ENCODE measurements at places on chromosomes 3 and 15. TPM values are rescaled to one million over a fixed set of nuclear protein-coding genes. Genes with fewer than 3 reads are reported as not detected.

DNA sequence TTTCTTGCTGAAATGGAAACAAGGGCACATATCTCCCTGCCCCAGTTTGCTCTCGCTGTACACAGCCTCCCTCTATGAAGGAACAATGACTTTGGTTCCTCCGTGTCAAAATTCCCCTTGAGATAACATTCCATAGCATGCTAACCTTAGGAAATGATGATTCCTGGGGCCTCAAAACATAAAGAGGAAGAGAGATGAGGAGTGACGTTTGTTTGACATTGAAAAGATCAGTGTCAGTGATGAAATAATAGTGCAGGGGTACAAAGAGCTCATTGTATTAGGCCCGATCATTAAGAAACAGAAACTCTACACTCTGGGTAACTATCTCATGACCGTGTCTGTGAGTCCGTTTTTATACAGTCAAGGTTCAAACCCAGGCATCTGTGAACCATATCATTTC lies 55.2 kb downstream of the ARNT2 start:
- no peak for DNase-seq
- no peaks in the 10 kb centered on the region for H3K36me3 ChIP-seq
- H3K27me3 ChIP-seq, result no peaks in the 10 kb centered on the region
- peaks cover 22% of the 10 kb centered on the region for H3K4me1 ChIP-seq
- no peak overlapping the region for H3K4me3 ChIP-seq

The SMCO1 gene
- not detected for total RNA-seq

DNA sequence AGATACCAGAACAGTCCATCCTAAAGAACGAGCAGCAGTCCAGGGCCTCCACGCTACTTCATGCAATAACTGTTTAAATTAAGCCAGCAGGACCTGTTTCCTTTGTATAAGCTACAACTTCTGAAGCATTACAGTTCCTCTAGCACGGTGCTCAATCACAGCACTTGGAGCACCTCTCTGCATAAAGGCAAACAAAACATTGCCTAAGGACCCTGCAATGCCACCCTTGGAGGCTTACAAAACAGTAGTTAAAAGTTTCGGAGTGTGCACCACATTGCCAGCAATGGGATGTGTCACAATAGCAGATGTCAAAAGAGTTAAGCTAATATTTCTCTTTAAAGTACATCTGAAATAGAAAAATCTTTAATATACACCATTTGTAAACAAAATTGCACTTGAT lies 2.6 kb upstream of the VPS39 start:
- 0 out of 2 replicates have a peak, but pooled peaks cover 4% of the 10 kb centered on the region for H3K36me3 ChIP-seq
- DNase-seq, result no peak
- no peaks in the 10 kb centered on the region for H3K27me3 ChIP-seq
- H3K4me3 ChIP-seq, result no peak overlapping the region
- H3K27ac ChIP-seq, result no peak overlapping the region
- H3K4me1 ChIP-seq, result peaks cover 9% of the 10 kb centered on the region

DNA sequence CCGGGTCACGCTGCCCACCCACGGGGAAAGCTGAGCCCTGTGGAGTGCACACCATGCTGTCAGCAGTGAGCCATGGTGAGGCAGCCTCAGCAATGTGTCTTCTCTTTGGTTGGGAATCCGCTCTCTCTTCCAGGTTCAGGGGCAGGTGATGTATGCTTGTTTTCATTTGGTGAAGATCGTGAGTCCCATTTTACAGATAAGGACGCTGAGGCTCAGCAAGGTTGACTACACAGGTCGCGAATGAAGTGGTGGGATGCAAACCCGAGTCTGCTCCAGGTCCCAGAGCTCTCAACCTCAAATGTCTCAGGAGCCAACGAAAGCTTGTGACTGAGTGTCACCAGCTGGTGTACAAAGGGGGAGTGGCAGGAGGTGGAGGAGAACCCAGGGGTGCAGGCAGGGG lies 74.3 kb downstream of the RPN1 start:
- H3K27me3 ChIP-seq, result no peaks in the 10 kb centered on the region
- no peaks in the 10 kb centered on the region for H3K36me3 ChIP-seq
- H3K27ac ChIP-seq, result no peak overlapping the region
- no peaks in the 10 kb centered on the region for H3K4me1 ChIP-seq
- DNase-seq, result no peak

DNA sequence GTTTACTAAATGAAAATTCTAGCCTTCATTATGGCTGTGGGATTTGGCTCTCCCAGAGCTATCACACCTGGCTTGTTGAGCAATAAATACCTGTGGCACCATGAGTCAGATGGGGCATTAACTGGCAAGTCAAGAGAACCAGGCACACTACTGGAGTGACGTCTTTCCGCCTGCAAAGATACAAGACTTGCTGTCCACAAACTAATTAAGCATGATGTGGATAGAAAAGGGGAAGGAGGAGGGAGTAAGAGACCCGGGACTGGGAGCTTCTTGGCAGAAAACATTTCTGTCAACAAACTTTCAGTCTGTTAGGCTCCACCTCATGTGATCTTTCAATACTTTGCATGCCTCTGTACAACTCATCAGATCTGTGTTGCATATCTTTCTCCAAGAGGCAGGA lies 56.5 kb downstream of the CLDN1 start:
- DNase-seq, result peak; percentile 79
- H3K27ac ChIP-seq, result peak overlapping the region; percentile 62
- no peak overlapping the region for H3K4me3 ChIP-seq
- H3K4me1 ChIP-seq, result peaks cover 22% of the 10 kb centered on the region

- no peak for DNase-seq
- no peaks in the 10 kb centered on the region for H3K36me3 ChIP-seq
- H3K27ac ChIP-seq, result no peak overlapping the region
- no peaks in the 10 kb centered on the region for H3K27me3 ChIP-seq
Observed at GRCh38 chr3:97066531-97066930, 252.1 kb downstream of the EPHA6 start.

DNA sequence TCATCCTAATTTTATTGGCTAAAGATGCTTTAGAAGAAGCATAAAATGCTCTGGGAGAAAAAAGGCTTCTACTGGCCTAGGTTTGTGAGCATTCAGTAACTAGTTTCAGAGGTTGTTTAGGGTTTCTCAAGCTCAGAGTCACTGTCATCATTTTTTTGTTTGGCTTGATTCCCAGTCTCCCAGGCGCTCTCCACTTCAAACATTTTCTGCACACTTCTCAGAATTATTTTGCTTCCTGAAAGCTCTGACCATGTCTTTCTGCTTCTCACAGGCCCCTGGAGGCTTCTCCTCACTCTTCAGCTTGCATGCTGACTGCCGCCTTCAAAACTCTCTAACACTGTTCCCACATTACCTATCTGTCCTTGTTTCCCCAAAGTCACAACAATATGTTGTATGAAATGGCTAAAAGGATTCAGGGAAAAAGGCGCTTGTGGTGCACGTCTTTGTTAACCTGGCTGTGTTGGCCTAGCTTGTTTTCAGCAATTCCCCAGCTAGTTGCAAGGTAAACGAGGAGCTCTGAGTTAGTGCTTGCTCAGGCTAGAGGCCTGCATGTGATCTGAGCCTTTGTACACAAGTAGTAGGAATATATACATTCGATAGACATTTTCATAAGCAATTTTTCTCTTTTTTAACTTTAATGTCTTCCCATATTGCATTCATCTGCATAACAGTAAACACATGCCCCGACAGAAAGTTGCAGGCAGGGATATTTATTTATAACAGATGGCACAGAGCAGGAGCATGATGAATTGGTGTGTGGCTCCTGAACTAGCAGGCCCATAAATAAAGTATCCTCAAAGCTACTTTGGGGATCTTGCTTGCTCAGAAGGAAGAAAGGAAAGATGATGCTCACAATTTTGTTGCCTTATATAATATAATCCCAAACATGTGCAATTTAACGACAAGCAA lies 129.2 kb upstream of the DPH6 start:
- H3K4me1 ChIP-seq, result no peaks in the 10 kb centered on the region
- H3K36me3 ChIP-seq, result no peaks in the 10 kb centered on the region
- no peak overlapping the region for H3K27ac ChIP-seq
- no peak overlapping the region for H3K4me3 ChIP-seq
- no peak for DNase-seq

DNA sequence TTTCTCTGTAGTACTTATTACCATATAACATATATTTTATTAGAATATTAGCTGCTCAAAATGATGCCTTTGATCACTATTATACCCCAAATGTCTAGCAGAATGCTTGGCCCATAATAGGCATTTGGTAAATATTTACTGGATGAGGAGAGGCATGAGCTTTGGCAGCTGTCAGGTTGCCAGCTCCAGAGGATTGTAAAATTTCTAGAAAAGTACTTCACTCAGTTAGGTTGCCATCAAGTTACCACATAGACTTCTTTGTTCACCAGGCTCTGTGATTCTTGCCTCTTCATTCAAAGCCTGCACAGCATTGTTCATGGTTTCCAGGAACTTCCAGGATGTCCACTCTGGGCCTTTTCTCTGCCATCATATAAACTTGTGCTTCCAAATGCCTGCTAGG lies 582.8 kb downstream of the PDCD6IP start:
- no peaks in the 10 kb centered on the region for H3K27me3 ChIP-seq
- no peak overlapping the region for H3K27ac ChIP-seq
- H3K4me1 ChIP-seq, result no peaks in the 10 kb centered on the region
- no peak overlapping the region for H3K4me3 ChIP-seq

GRCh38 chr3:175659670-175660350 lies 800.7 kb downstream of the NAALADL2 start:
- no peaks in the 10 kb centered on the region for H3K27me3 ChIP-seq
- H3K27ac ChIP-seq, result no peak overlapping the region
- no peaks in the 10 kb centered on the region for H3K4me1 ChIP-seq
- no peak for DNase-seq

GRCh38 chr3:185187391-185187790 lies 34.5 kb upstream of the C3orf70 start:
- H3K27ac ChIP-seq, result no peak overlapping the region
- H3K4me1 ChIP-seq, result no peaks in the 10 kb centered on the region
- peaks cover 6% of the 10 kb centered on the region for H3K27me3 ChIP-seq

- H3K27me3 ChIP-seq, result no peaks in the 10 kb centered on the region
- H3K36me3 ChIP-seq, result no peaks in the 10 kb centered on the region
- H3K4me1 ChIP-seq, result no peaks in the 10 kb centered on the region
Observed at GRCh38 chr15:96038650-96039049, 291.9 kb upstream of the NR2F2 start.

The ACVR2B gene
- total RNA-seq, result 11.0 TPM

DNA sequence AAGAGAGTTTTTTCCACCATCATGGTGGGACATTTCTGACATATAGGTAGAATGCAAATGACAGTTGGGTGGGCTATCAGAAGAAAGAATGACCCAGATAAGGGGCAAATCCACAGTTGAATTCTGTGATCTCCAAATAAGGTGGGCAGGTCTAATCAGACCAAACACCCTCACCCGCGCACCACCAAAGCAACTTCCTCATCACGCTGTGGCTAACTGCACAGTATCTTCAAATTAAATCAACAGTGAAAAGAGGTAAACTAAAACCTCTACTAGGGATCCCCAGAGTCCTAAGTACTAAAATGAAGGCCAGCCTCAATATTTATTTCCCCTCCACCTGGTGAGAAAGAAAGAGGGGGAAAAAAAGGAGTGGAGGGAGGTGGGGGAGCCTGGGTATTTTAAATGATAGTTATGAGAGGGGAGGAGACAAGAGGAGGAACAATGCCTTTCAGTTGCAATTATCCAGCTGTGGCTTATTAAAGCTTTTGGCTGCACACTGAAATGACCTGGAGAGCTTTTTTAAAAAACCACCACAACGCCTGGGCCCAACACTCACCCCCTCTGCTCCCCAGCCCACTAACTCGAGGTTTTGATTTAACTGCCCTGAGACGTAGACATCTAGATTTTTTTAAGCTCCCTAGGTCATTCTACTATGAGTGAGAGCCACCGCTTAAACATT lies 61.0 kb downstream of the LRIG1 start:
- H3K36me3 ChIP-seq, result no peaks in the 10 kb centered on the region
- H3K27me3 ChIP-seq, result no peaks in the 10 kb centered on the region
- DNase-seq, result no peak

- no peak for DNase-seq
- H3K27me3 ChIP-seq, result no peaks in the 10 kb centered on the region
- no peak overlapping the region for H3K4me3 ChIP-seq
Observed at GRCh38 chr3:120471643-120472042, 20.9 kb upstream of the FSTL1 start.

GRCh38 chr3:157695586-157695985 lies 192.4 kb upstream of the VEPH1 start:
- H3K4me3 ChIP-seq, result no peak overlapping the region
- H3K27me3 ChIP-seq, result no peaks in the 10 kb centered on the region
- no peak for DNase-seq
- H3K4me1 ChIP-seq, result no peaks in the 10 kb centered on the region

The PLSCR2 gene
- total RNA-seq, result not detected

- H3K27ac ChIP-seq, result no peak overlapping the region
- H3K4me1 ChIP-seq, result no peaks in the 10 kb centered on the region
- DNase-seq, result no peak
- H3K36me3 ChIP-seq, result no peaks in the 10 kb centered on the region
- H3K4me3 ChIP-seq, result no peak overlapping the region
- H3K27me3 ChIP-seq, result no peaks in the 10 kb centered on the region
Observed at GRCh38 chr3:159149633-159150032, 347.8 kb downstream of the MFSD1 start.

DNA sequence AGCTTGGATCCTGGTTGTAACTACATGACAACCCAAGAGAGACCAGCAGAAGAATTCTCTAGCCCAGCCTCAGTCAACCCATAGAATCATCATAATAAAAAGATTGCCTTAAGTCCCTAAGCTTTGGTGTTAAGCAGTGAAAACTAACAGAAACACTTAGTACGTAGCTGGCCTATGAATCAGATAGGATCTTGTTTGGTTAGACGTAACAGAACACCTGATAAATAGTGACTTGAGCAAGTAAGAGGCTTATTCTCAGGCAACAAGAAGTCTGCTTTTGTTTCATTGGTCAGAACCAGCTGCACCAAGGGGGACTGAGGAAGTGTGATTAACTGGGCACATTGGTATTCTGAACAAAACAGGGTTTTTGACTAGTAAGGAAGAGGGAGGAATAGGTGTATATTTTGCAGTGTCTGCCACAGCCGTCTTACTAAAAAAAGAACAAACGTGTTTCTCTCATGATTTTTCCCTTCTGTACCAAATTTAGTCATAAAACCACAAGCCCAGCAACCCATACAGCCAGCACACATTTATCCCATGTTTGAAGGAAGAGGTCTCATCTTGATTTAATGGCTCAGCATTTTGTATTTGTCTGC lies 53.3 kb upstream of the GLCE start:
- no peak overlapping the region for H3K27ac ChIP-seq
- no peaks in the 10 kb centered on the region for H3K27me3 ChIP-seq
- no peaks in the 10 kb centered on the region for H3K36me3 ChIP-seq
- no peaks in the 10 kb centered on the region for H3K4me1 ChIP-seq
- DNase-seq, result peak; percentile 61

The ZKSCAN7 gene
- 0.83 TPM for total RNA-seq

GRCh38 chr3:186286114-186286513 lies 75.9 kb downstream of the DGKG start:
- H3K27me3 ChIP-seq, result peaks cover 94% of the 10 kb centered on the region
- no peak overlapping the region for H3K27ac ChIP-seq
- H3K4me1 ChIP-seq, result no peaks in the 10 kb centered on the region
- no peaks in the 10 kb centered on the region for H3K36me3 ChIP-seq
- no peak for DNase-seq

The COX17 gene
- 57.6 TPM for total RNA-seq

All from PC-9 (cell line).